ENCODE measurements at places on chromosomes 6 and 20.

- no peak for DNase-seq
Measured at GRCh38 chr6:3738381-3739131, 13.0 kb downstream of the PXDC1 start.

DNA sequence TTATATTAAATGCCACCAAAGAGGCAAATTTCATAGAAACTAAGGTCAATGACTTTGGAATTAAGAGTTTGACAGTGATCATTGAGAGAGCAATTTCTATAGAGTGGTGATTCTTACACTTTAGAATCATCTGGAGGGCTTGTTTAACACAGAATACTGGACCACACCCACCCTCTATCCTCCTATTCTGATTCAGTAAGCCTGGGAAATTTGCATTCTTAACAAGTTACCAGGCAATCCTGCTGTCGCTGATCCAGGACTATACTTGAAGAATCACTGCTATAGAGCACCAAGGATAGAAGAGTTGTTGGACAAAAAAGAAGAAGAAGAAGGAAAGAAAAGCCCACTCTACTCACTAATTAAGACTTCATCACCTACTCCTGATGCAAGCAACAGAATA, 21.3 kb upstream of the TBX18 start:
- no peak for DNase-seq

DNA sequence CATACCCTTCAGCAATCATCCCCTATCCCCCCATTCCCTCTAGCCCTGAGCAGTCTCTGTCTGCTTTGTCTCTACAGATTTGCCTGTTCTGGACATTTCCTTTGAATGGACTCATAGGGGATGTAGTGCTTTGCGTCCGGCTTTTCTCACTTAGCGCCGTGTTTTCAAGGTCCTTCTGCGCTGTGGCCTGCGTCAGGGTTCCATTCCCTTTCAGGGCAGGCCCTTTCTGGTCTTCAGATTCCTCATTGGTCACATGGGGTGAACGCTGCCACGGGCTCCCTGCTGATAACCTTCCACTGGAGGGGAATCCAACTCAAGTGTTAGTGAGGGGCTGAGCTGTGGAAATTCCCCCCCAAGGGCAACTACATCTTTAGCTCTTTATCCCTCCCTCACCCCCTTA, 36.4 kb upstream of the APCDD1L start:
- no peak for DNase-seq

GRCh38 chr20:17969884-17970409, 1.1 kb downstream of the MGME1 start:
- no peak for DNase-seq

GRCh38 chr6:137871831-137872454, 4.9 kb downstream of the TNFAIP3 start:
- DNase-seq = no peak

DNA sequence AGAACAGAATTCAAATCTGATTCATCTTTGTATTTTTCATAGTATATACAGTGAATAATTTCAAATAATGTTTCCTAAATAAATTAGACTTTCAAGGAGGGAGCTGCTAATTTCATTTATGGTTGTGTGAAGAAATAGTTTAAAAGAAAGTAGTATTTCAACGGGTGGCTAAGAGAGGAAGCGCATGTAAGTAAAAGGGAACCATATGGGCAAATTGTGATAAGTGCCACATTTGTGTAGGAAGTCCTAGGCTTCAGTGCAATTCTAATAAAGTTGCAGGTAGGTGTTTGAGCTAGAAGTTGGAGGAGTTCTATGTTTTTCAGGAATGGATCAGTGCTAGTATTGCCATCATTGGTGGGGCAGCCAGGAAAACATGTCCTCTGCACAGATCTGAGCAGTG, 178.8 kb upstream of the PRDM1 start:
- no peak for DNase-seq

DNA sequence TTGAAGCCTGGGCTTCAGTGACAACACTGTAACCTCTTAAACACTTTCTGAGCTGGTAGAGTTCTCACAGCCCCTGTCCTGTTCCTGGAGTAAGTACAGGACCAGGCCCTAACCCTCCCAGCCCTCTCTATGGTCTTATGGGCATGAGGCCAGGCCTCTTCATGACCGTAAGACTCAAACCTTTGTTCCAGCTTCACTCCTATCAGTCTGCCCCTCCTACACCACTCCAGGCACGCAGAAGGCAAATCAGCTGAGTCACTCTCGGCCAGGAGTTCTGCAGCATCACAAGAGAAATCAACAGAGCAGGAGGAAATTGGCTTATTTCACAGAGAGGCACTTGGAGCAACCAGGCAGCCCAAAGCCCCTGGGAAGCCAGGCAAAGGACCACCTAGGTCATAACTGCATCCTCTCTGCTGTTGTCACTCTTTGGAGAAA, 25.3 kb upstream of the CHD6 start:
- DNase-seq = no peak

GRCh38 chr20:9454791-9455190, 59.6 kb upstream of the LAMP5 start:
- no peak for DNase-seq

DNA sequence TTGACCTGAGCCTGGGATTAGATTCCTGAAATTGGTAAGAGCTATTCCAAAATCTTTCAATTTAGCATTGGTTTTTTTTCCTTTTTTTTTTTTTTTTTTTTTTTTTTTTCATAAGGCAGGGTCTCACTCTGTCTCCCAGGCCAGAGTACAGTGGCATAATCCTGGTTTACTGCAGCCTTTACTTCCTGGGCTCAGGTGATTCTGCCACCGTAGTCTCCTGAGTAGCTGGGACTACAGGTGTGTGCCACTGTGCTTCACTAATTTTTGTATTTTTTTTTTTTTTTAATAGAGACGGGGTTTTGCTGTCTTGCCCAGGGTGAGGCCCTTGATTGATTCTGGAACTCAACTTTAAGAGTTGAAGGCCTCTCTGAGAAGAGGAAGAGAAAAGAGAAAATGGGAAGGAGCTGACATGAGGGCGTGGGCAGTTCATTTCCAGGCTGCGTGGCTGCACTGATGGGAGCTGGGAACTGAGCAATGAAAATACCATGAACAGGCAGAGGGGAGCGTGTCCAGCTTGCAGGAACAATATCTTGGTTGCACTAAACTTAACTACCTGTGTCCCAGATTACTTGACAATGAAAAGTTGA, 24.6 kb downstream of the KDM1B start:
- DNase-seq = no peak

- DNase-seq = no peak
Measured at GRCh38 chr6:39914239-39914638, 20.0 kb downstream of the MOCS1 start.

GRCh38 chr6:119934816-119935215, 585.3 kb upstream of the MAN1A1 start:
- no peak for DNase-seq

- no peak for DNase-seq
Measured at GRCh38 chr6:169324656-169325459, 71.2 kb upstream of the THBS2 start.

GRCh38 chr6:95208621-95209020, 368.7 kb upstream of the MANEA start:
- DNase-seq = no peak

DNA sequence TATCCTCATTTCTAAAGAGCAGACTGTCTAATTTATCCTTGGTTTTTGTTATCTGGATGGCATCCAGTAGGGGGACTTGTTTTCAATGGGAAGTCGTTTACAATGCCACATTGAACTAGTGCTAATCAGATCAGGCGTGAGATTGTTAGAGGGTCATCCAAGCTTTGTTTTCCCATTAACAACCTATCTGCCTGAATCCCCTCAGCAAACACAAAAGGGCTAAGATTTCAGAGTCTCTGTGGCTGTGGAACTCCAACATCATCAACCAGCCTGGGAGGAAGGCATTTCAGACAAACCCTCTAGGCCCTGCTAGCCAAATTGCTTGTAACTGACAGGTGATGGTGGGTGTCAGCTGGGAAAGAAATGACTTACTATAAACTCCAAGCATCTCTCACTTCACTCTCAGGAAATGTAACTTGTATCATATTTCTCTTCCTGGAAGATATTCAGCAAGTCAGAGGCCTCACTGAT, 47.7 kb downstream of the COL19A1 start:
- no peak for DNase-seq

GRCh38 chr20:32052778-32053362, 828 bp downstream of the HCK start:
- no peak for DNase-seq

DNA sequence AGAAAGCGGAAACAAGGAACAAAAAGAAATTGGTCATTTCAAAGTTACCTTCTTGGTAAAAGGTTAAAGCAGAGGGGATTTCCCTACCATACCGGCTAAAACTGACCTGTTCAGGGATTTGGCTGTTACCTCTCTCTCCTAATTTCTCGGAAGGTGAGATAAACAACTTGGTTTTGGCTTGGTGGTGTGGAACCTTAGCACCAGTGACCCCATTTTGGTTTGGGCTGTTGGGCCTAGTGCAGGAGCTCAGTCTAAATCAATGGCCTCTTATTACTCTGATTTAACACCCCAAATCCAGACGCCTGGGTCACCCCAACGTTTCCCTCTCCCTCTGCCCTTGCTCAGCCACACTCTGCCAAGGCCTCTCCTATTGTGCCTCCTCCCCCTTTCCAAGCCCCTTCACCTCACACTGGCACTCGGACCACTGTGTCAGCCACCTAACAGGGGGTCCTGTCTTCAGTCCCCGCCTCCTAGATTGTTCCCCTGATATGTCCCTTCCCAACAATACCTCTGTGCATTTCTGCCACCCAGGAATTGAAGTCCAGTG, 8.3 kb downstream of the NCR2 start:
- DNase-seq = no peak

DNA sequence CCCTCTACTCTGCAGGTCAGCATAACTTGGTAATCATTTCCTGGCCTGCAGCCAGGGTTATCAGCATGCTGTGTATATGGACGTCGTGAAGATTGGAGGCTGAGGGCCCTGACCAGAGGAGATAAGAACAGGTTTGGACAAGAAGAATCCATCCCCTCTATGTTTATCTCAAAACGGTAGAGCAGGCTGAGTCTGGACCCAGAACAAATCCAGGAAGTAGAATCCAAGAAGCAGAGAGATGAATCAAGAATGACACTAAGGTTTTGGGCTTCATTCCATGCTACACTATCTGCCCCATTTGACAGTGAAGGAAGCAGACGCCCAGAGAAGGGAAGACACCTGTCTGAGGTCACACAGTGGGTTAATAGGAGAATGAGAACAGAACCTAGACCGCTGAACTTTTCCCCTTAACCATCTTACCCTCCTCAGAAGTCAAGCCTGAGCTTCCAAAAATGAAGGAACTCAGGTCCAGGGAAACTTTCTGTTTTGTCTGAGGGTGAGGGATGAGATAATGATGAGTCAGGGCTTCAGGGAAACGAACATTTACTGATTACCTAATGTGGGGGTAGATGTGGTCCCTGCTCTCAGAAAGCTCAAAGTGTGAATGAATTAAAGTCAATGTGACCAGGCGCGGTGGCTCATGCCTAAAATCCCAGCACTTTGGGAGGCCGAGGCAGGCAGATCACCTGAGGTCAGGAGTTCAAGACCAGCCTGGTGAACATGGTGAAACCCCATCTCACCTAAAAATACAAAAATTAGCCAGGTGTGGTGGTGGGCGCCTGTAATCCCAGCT, 9.4 kb upstream of the COMMD7 start:
- no peak for DNase-seq

GRCh38 chr20:52448513-52449232, 257.1 kb upstream of the ZFP64 start:
- no peak for DNase-seq

DNA sequence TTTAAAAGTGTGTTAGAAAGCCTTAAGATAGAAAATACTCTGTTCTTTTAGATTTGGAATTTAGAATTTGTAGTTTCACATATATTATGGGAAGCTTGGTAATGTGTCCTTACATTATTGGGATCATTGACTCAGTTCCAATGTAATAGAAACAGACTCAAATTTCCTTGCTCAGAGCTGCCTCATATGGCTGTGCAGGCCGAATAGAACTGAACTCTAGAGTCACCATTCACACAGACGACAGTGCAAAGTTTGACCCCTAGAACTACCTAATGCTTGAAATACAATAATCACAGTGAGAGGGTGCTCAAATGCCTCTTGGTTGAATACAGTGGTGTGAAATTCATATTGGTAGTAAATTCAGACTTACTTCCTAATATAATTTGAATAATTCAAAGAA, 482.7 kb upstream of the CITED2 start:
- no peak for DNase-seq

GRCh38 chr20:17710379-17711266, 10.9 kb downstream of the BANF2 start:
- DNase-seq = no peak

GRCh38 chr20:15139522-15139921, 802.1 kb upstream of the FLRT3 start:
- DNase-seq = no peak

DNA sequence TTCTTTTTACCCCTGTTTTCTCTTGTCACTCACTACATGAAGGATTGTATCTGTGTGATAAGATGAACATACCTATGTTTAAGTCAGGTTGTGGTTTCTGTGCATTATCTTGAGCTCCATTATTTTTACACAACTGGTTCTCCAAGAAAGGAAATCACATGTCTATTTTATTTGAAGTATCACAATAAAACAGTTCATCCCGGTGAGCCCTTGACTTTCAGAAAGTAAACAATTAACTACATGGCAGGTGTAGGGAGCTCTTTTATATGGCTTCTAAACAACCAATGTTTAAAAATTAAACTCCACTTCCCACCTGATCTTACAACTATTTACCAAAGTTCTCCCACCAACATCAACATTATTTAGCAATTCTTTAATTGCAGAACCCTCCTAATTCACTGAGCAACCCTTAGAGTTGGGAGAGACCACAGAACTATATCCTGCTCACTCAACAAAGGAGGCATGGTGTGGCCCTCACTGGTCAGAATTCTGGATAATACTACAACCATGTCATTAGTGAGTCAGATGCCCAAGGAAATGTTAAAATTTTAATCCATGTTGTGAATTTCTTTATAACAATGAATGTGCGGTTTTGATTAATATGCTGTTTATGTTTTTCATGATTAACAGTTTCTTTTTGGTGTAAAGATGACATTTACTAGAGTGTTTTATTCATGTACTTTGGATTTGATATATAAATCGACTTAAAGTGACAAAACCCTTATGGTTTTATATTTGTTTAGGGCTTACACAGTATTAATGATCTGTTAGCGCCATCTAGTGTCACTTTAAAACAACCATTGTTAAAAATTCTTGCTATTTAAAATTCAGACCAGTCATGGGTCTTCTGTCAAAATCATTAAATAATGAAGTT, 50.0 kb upstream of the SCGN start:
- peak; percentile 83 for DNase-seq

DNA sequence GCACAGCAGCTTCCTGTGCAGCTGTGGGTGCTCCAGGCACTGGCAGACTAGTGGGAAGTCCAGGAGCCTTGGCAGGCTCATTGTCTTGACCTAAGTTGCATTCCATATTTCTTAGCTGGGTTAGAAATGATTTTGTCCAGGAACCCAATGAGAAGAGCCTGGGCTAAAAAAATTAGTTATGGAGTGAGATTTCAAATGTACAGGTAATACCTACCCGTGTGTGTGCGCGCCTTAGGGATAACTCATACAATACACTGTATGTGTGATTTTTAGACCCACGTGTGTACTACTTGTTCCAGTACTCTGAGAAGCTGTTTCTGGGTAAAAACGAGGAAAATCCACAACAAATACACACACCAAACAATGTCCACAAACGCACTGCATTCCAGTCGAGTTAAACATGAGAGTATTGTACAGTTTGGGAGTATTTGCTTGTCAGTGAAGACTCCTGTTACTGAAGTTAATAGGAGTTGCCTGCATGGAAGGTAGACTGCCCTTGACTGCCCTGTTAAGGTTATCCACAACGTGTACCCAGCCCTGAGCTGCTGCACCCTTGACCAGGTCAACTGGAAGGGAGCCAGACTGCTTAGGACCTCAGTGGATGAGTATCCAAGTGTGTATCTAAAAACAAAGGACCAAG, 1.4 kb downstream of the PAQR8 start:
- no peak for DNase-seq

- peak; percentile 32 for DNase-seq
Measured at GRCh38 chr6:4480788-4481735, 295.1 kb upstream of the CDYL start.
